ENCODE measurements at places on chromosomes 1 and 21.

GRCh38 chr1:44103270-44104131 lies 15.1 kb upstream of the KLF17 start:
- no peak for DNase-seq
- H3K27ac ChIP-seq = no peak overlapping the region
- no peaks in the 10 kb centered on the region for H3K4me1 ChIP-seq
- H3K36me3 ChIP-seq = no peaks in the 10 kb centered on the region

GRCh38 chr21:43269440-43269839 lies 100.6 kb downstream of the CRYAA start:
- no peak for DNase-seq
- peaks cover 2% of the 10 kb centered on the region for H3K4me1 ChIP-seq
- peaks cover 12% of the 10 kb centered on the region for H3K27me3 ChIP-seq
- H3K4me3 ChIP-seq = no peak overlapping the region
- H3K27ac ChIP-seq = no peak overlapping the region

GRCh38 chr1:56578963-56579875 lies at the start of gene PLPP3:
Gene PLPP3, minus strand, starts transcription at chr1:56579563. Its CDS starts 547 bp downstream, at chr1:56579016.
- H3K27me3 ChIP-seq = no peaks in the 10 kb centered on the region
- H3K4me1 ChIP-seq = peaks cover 8% of the 10 kb centered on the region
- H3K36me3 ChIP-seq = no peaks in the 10 kb centered on the region
- peak; percentile 85 for DNase-seq
- peak within 1 kb of the TSS; percentile 96 for H3K27ac ChIP-seq

GRCh38 chr21:46543306-46543705 lies 61.6 kb downstream of the S100B start:
- peaks cover 53% of the 10 kb centered on the region for H3K36me3 ChIP-seq
- no peak overlapping the region for H3K4me3 ChIP-seq
- H3K4me1 ChIP-seq = no peaks in the 10 kb centered on the region
- H3K27me3 ChIP-seq = no peaks in the 10 kb centered on the region
- no peak for DNase-seq
- H3K27ac ChIP-seq = no peak overlapping the region

- no peaks in the 10 kb centered on the region for H3K4me1 ChIP-seq
- no peaks in the 10 kb centered on the region for H3K27me3 ChIP-seq
- no peak overlapping the region for H3K27ac ChIP-seq
- no peaks in the 10 kb centered on the region for H3K36me3 ChIP-seq
- no peak for DNase-seq
Measured at GRCh38 chr1:165747632-165748447, 20.8 kb downstream of the TMCO1 start.
